ENCODE measurements at places on chromosomes 7 and 10.

DNA sequence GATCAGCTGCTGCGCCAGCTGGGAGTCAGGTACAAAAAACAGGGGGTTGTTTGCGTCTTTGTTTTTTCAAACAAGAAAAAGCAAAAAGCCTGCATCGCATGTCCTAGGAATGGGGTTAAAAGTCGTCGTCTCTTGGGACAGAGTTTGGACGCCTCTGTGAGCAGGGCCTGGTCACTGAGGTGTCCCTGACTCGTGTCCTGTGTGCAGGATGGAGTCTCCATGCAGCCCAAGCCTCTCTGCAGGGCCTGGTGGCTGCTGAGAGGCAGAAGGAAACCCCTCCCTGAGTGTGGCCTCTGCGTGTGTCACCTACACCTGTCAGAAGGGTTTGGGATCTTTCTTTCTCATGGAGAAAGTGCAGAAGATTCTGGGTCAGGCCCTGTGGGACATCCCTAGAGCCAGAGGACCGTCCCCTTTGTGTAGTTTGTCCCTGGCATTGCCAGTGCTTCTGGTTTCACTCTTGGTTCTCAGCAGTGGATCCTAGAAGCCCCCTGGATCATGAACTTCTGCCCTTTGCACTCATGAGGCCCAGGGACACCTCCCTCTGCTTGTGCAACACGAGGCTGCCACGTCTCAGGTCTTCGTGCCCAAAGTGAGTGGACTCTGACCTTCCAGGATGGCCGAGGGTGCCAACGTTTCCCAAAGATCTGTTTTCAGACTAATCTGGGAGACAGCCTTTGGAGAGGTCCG, 75.0 kb downstream of the PRKAG2 start:
- no peak for DNase-seq

- no peak for DNase-seq
These were observed 816 bp downstream of the DMTF1 start for GRCh38 chr7:87152897-87153641.

DNA sequence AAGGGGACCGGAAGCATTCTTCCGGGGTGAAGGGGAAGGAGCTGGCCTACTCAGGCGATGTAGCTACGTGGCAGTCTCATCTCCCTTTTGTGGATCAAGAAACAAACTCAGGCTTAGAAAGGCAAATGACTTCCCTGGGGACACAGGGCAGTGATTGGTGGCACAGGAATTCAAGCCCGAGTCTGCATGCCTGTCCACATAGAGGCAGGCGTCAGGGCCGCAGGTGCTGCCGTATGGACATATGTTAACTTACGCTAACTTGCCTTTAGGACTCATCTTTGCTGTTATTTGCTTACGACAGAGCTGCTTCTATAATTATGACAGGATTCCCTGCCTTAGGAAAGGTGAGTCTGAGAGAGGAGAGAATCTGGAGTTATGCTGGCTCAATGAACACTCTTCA, 42.3 kb upstream of the KLF6 start:
- DNase-seq: no peak

GRCh38 chr10:24168258-24169170, 40.4 kb upstream of the KIAA1217 start:
- DNase-seq: no peak

DNA sequence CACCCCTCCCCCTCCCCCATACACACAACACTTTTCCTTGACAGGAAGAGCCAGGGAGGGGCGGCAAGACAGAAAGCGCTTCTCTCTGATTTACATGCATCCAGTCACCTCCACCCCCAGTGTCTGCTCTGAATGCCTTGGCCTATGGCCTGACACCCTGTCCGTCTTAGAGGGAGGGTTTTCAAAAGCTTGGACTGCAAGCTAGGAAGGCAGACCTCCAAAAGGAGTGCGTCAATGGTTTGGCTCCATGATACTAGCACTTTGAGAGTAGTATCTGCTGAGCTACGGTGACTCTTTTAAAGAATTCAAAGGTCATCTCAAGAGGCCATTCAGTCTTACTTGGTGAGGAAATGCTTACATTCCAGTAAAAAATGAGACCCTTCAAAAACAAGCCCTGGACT, 20.3 kb upstream of the PAX2 start:
- DNase-seq: no peak

- DNase-seq: no peak
These were observed 129.1 kb upstream of the FOXK1 start for GRCh38 chr7:4552985-4553384.

DNA sequence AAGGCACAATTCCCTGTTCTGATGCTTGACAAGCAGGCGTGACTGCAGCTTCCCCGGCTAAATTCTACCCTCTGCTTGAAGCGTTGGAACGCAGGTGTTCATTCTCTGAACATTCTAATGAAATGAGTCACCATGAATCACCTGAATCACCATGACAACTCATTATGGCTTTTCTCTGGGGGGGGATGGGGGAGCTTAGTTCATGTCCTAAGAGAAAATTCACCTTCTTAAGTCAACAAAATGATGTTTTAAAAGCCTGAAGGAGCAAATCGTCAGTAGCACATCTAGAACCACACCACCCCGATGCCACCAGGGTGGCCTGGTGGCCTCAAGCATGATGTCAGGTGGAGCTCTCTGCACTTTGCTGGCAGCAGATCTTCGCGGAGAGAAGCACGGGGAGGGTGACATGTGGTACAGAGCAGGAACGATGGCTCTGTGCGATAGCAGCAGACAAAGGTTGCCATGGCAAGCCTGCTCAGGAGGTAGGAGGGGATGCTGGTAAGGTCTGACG, 33.7 kb downstream of the DDC start:
- no peak for DNase-seq

DNA sequence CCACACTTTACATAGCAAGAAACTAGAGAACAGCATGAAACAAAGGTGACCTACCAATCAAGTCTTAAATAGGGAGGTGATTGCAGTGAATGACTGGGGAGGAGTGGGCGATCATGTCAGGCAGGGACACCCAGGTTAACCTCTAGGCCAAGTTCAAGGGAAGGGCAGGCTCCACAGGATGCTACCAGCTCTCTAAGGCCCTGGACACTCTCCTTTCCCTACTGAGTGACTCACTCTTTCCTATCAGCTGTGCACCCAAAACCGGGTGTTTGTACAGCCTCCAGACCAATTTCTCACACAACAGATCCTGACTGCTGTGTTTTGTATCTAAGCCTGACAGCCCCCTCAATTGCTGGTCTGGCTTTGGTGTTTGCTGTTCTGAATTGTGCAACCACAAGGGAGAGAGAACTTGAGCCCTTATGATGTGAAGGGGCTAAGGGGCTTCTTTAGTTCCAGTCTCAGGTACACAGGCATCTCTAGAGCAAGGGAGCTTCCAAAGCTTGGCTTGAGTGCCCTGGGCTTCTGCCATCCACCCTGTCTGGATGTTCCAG, 107.8 kb downstream of the TBXAS1 start:
- no peak for DNase-seq

- DNase-seq: no peak
These were observed 4.9 kb downstream of the TRIM8 start for GRCh38 chr10:102648889-102649796.

DNA sequence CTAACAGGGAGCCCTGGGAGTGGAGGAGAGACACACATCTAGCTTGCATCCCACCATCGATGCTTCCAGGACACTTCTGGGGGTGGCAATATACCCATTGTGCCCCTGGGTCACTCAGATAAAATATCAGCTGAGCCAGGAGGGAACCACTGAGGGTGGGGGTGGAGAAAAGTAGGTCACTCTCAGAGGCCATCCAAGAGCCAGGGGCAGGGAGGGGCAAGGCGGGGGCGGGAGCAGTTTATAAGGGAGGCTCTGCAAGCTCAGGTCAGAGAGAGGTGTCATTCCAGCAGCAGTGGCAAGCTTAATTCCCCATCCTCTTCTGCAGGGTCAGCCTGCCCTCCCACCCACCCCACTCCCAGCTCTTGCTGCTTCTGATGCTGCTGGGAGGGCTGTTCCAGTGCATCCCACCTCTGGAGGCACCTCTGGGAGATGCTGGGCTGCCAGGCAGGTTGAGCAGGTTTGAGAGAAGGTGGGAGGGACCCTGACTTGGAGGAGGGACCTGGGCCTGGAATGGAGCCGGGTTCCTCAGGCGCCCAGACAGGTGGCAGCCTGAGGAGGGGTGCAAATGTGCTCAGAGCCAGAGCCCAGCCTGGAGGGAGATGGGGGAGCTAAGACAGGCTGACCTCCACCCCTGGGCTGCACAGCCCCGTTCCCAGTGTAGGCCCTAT, 20.1 kb upstream of the TLX1 start:
- DNase-seq: no peak

- DNase-seq: peak; percentile 89
These were observed 193.2 kb downstream of the MYOF start for GRCh38 chr10:93288679-93289634.

DNA sequence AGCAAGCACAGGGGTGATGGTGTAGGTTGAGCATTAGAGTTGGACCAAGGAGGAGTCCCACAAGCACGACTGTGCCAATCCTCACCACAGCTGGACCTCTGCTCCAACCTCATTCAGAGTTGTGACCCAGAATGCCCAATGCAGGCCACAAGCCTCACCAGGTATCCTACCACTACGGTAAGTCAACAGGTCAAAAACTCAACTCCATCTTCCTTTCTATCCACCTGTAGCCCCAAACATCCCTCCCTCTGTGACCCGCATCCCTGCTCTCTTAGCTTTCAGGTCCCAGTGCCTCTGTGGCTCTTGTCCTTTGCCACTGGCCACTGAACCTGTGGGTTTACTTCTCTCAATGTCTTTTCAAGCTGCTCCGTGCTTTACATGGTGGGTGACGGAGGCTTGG, 112.8 kb downstream of the PIP4K2A start:
- no peak for DNase-seq

DNA sequence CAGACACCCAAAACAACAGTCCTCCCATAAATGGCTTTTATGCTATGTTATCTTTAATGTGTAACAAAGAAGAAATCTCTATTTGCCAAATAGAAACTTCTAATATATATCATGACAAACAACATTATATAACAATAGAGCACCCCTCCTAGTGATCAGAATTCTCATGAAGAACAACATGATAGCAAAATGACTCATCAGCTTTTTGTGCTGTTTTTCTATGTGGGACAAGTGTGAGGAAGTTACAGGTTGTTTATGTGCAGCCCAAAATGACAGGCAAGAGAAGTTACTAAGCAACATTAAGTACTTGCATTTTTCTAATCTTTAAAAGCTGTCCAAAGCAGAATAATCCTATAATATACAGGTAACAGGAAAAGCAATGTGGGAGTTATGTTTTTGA, 7.7 kb downstream of the DGKB start:
- DNase-seq: no peak

DNA sequence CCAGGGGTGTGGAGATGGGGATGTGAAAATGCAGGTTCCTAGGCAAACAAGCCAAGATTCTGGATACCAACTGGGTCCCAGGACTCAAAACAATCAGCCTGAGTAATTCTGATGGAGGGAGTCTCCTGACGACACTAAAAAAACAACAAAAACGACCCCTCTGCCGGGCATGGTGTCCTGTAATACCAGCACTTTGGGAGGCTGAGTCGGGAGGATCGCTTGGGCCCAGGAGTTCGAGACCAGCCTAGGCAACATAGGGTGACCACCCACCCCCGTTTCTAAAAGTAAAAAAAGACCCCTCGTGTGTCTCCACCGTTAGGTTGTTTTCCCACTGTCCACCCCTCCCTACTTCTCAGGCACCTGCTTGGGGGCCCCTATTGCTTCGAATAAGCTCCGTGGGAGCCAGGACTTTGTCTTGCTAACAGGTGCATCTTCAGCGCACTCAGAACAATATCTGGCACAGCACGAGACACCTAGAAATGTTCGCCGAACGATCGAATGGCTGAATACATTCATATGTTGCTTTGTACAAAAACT, 743 bp upstream of the NRF1 start:
- no peak for DNase-seq

DNA sequence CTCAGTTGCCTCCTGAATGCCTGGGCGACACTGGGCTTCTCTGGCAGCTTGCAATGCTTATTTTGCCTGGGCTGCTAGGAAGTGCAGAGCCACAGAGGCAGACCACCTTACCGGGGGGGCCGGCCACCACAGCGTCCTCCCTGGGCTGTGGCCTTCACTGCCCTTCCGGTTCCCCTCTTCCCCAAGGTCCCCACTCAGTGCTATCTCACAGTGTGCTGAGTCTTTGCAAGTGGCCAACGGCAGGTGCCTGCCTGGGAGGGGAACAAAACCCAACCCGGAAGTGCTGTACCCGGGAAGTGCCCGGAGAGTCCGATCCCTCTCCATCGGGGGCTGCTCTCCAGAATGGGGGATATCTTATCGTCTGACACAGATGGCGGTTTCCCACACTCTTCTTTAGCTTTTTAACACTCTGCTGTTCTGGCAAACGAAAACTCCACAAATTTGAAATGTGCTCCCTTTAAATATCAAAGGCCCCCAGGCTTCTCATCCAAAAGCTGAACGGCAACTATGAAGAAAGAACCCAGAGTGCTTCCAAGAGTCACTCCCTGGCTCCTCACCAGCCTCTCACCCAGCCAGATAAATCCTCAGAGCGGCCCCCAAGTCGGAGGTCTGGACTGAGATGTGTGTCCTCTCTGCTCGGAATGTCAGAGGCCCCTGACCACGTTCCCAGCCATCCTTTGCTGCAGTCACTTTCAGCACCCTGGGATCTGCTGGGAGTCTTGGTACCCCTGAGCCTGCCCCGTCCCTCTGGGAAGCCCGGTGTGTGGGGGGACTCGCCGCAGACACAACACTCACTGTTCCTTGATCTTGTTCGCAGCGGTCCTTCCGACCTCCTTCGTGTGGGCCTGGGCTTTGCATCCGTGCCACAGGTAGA, 165.1 kb downstream of the SVIL start:
- DNase-seq: no peak

- peak; percentile 18 for DNase-seq
These were observed 135.1 kb upstream of the ZWINT start for GRCh38 chr10:56496186-56496486.

- DNase-seq: no peak
These were observed 8.7 kb upstream of the POLD2 start for GRCh38 chr7:44132039-44132438.

DNA sequence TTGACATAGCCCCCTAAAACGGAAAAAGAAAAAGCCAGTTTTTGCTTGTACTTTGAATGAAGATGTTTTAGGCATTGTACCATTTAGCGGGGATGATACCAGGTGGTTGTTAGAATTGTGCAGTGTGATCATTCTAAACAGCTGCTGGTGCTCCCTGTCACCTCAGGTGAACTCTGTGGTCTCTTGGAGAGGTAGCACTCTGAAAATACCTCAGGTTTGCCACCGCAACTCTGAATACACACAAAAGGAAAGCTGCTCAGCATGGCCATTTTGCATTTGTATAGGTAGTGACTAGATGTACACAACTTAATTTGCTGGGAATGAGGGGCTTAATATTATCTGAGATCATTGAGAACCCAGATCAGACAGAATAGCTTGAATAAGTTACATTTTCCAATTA, 52.6 kb downstream of the PLEKHA8 start:
- no peak for DNase-seq

DNA sequence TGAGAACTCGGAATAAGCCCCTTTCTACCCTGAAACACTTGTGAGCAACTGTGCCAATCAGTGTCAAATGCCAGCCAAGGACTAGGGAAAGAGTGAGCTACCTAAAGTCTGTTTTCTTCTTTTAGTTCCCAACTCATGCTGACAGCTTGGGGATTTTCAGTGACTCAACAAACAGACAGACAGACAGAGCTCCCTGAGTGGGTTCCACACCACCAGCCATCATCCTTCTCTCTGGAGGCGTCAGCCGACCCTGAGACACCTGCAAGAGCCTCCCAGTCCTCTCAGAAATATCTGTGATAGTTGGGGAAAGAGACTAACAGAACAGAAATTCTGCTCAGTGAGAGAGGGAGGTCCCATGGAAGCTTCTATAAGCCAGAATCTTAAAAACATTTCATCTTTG, 49.5 kb downstream of the GATA3 start:
- DNase-seq: no peak

- no peak for DNase-seq
These were observed 84.1 kb downstream of the SEC61G start for GRCh38 chr7:54674891-54675290.
